ENCODE measurements at places on chromosomes 5 and 9.
A peak's percentile ranks its signal among the peaks of the same experiment; 100 is the strongest.

DNA sequence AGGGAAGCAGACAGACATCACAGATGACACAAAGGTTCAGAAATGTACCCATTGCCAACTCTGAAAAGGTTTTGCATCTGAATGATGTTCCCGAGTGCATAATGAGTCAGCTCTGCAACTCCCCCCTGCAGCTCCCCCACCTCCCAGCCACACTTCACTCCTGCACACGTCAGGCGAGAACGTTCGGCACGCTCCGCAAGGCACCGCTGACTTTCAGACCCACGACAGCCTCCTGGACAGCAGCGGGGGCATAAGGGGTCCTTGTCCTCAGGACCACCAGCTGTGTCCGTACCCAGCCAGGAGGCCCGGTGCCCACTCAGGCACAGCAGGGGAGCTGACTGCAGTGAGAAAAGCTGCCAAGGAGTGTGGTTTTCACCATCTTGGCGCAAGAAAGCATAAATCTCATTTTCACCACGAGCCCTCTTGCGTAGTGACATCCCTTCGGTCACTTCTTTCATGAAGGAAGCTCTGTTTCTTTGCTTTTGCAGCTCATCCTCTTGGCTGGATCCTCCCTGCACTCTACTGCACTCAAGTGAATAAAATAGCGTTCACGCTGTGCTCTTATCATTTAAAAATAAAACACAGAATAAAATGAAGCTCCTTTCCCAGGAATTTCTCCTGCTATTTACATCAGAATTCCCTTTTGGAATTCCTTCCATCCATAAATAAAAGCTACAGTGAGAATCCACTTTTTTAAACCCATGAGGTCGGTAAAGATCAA lies 9.9 kb downstream of the GFPT2 start:
- DNase-seq, result no peak

DNA sequence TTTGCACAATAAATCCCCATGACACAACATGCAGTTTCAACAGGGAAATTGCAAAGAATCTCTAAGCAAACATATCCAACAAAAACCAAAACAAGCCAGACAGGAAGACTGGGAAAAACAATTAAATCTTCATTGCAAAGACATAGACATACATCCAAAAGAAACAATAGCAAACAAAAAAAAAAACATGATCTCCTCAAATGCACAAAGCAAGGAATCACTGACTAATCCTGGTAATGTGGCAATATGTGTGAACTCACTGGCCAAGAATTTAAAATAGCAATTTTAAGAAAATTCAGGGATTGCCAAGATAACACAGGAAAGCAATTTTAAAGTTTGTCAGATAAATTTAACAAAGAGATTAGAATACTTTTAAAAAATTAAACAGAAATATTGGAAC lies 520.1 kb upstream of the SMC2 start:
- DNase-seq, result no peak

- no peak for DNase-seq
Measured at GRCh38 chr9:96604004-96604319, 15.7 kb downstream of the CDC14B start.

DNA sequence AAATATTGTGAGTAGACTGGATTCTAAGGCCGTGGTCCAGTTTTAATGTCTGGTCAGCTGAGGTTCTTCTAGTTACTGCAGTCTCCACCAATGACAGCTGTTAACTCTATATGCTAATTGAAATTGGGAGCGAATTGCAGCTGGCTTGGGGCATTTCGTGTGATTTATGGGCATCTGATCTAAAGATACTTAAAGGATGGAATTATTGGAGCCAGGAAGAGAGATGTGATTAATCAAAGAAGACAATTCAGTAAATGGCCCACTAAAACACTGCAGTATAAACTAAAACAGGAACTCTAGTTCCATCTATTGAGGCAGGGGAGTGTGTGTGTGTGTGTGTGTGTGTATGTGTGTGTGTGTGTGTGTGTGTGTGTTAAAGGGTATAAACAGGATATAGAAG lies 157.5 kb upstream of the IQGAP2 start:
- DNase-seq, result no peak

DNA sequence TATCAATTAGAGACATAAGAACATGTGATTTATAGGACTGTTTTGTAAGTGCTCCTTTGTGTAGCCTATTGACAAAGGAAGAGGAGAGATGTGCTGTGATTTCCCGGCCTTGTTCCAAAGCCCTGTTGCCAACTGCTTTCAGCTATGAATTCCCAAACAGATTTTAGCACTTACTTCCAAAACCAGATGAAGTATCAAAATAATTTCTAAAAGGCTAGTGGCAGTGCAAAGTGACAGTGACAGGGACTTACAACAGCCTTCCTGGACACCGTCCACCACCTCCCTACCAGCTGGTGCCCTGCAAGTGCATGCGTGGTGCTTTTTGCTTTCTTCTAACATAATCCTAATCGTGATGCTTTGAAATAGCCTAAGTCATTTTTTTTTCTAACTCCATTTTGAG lies 254.1 kb upstream of the ACTBL2 start:
- DNase-seq, result no peak

DNA sequence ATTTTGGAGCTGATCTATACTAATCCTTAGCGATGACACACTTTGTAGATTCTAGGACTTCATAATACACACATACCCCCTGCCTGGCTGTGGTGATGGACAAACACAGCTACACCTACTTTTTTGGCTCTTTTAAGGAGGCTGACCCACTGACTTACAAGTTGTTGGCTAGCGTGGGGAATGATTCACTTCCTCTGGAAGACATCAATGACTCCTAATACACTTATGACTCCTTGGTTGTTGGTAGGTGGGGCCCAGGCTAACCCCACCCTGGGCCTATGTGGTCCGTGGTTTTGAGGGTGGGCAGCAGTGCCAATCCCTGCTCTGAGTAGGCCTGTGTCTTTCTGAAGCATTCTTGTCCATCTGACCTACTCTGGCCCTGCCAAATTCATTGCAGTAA lies 144.4 kb downstream of the SLC12A2 start:
- peak; percentile 91 for DNase-seq

GRCh38 chr5:112189391-112189790 lies 229.7 kb downstream of the EPB41L4A start:
- DNase-seq, result no peak

DNA sequence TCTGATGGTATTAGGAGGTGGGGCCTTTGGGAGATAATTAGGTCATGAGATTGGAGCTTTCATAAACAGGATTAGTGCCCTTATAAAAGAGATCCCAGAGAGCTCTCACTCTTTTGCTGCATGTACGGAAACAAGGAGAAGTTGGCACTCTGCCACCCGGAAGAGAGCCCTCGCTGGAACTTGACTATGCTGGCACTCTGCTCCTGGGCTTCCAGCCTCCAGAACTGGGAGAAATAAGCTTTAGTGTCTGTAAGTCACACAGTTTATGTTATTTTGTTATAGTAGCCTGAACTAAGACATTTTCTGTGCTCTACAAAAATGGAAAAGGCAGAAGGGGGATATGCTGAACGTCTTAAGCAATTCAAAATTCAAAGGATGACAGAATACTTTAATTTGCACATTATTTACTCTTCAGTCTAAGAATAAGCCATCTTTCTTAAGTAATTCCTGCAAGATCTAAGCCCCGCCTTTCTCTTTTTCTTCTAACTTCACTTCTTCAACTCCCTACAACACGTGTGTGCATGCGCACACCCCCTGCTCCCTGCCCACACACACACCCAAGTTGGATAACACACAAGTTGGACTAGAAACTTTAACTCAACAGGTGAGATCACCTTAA lies 17.3 kb downstream of the NFIB start:
- DNase-seq, result no peak

DNA sequence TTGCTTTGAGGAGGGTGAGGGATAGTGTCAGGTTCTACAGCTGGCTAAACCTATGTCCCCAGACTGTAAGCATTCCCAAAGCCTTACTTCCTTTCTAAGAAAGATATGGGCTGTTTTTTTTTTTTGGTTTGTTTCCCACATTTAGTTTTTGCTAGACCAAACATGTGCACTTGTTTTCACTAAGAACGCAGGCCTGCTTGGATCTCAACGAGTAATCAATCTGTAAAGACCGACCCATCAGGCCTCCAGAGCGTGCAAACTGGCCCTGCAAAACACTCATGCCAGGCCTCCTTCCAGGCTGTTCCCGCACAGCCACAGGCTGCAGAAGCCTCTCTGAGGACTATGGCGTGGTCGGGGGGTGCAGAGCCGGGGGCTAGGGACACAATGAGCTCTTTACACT lies 304.8 kb upstream of the PANK3 start:
- no peak for DNase-seq

- no peak for DNase-seq
Measured at GRCh38 chr5:108661024-108661423, 86.7 kb upstream of the FER start.

GRCh38 chr5:144463481-144464223 lies 293.0 kb downstream of the KCTD16 start:
- no peak for DNase-seq

DNA sequence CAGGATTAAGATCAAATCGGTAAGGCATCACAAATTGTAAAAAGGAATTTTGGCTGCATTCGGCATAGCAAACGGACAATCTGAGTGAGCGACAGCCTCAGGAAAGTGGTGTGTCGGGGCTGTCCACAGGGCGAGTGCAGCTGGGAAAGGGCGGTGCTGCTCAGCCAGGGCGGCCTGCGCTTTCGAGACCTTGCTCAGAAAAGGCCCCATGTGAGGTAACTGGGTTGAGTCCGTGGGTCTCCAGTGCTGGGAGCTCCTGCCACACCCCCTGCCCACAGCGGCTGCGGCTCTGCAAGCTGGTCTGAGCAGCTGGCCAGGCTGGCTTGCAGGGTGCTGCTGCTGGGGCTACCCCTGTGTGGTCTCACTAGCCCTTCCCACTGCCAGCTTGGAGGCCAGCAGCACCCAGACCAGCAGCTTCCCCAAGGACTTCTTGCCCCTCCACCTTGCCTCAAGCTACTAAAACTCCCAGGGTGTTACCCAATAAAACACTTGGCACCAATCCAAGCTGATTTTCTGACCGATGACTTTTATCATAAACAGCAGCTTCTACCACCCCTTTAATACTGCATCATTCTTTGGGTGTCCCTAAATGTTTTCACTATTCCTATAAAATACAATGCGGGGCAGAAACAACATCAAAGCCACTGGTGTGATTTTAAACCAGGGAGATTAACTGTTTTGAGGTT lies 6.2 kb downstream of the SURF2 start:
- no peak for DNase-seq

- DNase-seq, result no peak
Measured at GRCh38 chr5:74596927-74597326, 43.6 kb downstream of the ENC1 start.

DNA sequence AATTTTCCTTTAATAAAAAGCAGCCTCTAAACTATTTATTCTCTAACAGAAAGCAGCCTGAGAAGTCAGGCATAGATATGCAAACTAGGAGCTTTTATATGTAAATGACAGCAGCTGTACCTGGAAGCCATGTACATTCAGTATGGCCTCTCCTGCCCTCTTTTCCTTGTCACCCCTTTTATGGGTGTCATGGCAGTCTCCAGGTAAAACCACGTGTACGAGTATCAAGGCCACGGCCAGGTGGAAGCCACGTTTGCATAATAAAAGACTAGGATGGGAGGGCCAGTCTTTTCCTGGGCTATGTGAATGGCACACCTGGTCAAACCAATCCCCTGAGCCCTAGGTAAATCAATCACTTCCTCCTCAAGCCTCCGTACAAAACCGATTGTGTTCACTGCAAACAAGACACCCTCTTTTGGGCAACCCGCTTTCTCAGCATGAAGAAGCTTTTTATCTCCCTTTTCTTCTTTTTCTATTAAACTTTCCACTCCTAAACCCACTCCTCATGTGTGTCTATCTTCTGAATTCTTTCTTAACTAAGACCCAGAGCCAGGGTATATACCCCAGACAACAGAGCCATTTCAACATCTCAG lies 419.5 kb upstream of the CTNND2 start:
- DNase-seq, result no peak

GRCh38 chr9:129317179-129318011 lies 139.3 kb upstream of the IER5L start:
- DNase-seq, result no peak

GRCh38 chr5:131245948-131246347 lies 17.9 kb upstream of the CDC42SE2 start:
- DNase-seq, result no peak

DNA sequence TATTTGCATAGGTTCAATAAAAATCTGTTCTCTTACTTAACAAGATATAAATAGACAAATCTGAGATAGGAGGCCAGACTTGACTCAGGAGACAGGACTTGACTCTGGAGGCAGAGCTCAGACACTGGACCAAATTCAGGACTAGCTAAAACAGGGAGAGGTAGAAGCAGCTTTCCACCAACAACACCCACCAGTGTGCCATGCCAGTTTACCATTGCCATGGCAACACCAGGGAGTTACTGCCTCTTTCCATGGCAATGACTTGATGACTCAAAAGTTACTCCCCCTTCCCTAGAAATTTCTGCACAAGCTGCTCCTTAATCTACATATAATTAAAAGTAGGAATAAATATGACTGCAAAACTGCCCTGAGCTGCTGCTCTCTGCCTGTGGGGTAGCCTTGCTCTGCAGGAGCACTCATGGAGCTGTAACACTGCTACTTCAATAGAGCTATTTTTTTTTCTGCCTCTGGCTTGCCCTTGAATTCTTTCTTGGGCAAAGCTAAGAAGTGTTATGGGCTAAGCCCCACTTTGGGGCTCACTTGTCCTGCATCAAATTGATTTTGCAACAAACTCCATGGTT lies 473.0 kb downstream of the PLK2 start:
- no peak for DNase-seq

GRCh38 chr5:157130925-157131324 lies 11.7 kb downstream of the MED7 start:
- no peak for DNase-seq

GRCh38 chr5:124948754-124949275 lies 202.4 kb upstream of the ZNF608 start:
- DNase-seq, result no peak

DNA sequence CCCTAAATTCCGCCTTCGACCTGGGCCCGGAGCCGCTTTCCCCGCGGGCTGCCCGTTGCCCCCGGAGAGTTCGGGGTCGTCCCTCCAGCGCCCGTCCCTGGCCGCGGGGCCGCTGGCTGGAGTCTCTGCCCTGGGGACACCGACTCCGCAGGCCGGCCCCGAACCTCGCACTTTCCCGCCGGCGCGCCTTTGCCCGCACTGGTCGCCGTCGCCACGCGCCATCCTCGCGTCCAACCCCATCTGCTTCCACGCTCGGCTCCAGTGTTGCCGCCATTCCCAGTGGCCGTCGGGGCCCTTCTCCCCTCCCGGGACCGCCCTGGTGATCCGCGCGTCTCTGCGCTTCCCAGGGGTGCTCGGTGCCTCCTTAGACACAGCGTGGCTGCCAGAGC lies 11.0 kb downstream of the LHX3 start:
- no peak for DNase-seq

DNA sequence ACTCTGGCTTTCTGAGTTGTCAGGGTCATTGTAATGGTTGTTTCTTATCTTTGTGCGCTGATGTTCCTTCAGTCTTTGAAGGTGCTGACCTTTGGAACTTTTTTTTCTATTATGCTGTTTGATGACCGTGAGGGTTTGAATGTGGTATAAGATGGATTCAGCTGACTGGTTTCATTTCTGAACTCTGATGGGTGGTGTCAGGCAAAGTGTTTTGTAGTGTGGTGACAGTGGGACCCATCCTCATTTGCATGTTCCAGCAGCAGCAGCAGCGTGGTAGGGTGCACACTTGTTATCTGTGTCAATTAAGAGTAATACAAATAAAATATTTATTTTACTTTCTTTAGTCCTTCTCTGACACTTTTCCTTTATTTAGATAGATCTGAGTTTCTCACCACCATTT lies 227.7 kb upstream of the PRR16 start:
- no peak for DNase-seq

All from smooth muscle cell of the brain vasculature (primary cell).